Uterus (tissue), 4 donors: ENCODE measurements at places on chromosomes 1 and 21. TPM values are rescaled to one million over a fixed set of nuclear protein-coding genes. Genes with fewer than 3 reads are reported as not detected.

DNA sequence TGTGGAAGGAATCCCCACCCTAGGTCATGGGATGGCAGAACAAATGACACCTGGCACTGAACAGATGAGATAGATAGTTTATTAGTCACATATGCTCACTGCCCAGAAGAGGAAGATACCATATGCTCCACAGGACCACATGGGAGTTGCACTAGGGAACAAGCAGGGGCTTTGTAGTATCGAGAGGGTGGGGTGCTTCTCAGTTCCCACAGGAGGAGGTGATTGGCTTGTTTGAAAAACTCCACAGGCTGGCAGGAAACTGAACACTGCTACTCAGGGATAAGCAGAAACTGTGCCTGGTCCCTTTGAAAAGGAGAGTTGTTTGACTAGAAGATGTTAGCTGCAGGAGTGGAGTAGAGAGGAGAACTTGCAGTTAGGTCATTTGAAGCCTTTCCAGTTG, 31.9 kb upstream of the RXRG start:
- DNase-seq = no peak

BEND5 gene
- 4.1 TPM for total RNA-seq

ANKRD34A gene
- total RNA-seq = 0.26 TPM

DNA sequence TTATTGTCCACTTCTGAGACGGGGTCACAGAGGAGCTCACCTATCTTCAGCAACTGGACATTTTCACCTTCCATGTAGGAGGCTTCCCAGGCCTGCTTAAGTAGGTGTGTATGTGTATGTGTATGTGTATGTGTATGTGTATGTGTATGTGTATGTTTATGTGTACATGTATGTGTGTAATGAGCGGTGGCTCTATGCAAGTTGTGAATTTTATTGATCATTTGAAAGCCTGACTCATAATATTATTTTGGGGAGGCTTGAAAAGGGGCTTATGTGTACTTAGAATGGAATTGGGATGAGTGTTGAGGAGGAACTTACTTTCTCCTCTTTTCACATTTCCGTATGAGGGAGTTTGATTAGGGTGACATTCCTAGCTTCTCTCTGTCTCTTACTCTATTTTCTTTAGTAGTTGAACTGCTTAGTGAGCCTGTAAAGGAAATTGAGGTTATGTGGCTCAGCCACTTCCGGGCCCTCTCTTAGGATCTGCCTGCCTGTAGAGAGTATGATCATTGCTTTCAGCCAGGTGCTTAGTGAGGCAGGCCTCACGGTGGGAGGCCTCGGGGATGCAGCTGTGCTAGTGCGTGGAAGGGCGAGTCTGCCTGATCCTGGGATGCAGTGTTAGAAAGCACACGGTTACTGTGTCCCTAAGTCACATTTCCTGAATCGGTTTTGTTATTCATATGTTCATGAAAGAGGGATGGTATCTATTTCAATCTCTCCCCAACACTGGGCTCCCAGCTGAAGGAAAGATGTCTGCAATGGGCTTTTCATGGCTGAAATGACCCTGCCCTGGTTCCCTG, 61.0 kb downstream of the IER5 start:
- no peak for DNase-seq

MTX1 gene
- total RNA-seq = 30.3 TPM

OR6N1 gene
- not detected for total RNA-seq

GRCh38 chr1:184622136-184622823, 132.4 kb downstream of the EDEM3 start:
- peak; percentile 93 for DNase-seq

GRCh38 chr1:204350857-204351573, 8.7 kb downstream of the PLEKHA6 start:
- DNase-seq = peak; percentile 90

MNDA gene
- not detected for total RNA-seq
